Stimulated activated CD4-positive, alpha-beta T cell treated with anti-CD3 and anti-CD28 coated beads, Interleukin-4, amount 100 ng/mL, for 4 hours (primary cell): ENCODE measurements at places on chromosomes 6 and 20.
A peak's percentile ranks its signal among the peaks of the same experiment; 100 is the strongest.

GRCh38 chr6:138986578-138986977 is 1.5 kb downstream of the REPS1 start:
- DNase-seq = no peak

DNA sequence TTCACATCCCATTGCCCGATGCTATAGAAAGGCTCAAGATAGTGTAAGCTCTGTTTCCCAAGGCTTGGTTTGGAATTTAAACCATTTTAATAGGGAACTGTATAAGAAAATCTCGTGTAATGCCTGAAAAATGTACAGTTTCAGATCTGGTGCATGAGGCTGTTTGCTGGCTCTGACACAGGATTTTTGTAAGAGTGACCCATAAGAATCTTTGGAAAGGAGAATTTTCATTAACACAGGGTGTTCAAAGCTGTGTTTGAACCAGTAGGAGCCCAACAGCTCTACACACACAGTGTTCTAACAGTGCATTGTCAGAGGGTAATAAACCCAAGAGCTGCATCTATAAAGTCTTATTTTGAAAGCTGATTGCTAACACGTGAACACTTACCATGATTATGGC is 293.5 kb downstream of the PRL start:
- no peak for DNase-seq

DNA sequence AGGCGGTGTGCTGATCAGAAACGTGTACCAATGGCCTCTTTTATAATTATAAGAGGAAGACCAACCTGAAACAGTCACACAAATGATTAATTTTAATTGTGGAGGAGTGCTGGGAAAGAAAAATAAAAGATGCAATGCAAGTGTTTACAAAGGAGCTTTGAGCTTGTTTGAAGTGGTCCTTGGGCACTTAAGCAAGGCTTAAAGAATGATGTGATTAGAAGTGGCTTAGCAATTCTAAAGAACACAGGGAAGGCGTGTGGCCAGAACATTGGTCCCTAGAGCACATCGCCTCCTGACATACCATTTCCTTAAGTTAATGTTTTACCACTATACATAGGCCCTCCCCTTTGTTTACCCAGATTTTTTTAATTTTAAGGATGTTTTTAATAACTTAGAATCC is 26.1 kb downstream of the PTPN1 start:
- no peak for DNase-seq

- DNase-seq = no peak
Measured at GRCh38 chr20:38731738-38732113, 7.4 kb downstream of the SLC32A1 start.

- DNase-seq = no peak
Measured at GRCh38 chr20:59903621-59904020, 29.8 kb downstream of the SYCP2 start.

- DNase-seq = no peak
Measured at GRCh38 chr6:124927806-124928205, 34.4 kb upstream of the RNF217 start.

GRCh38 chr6:127195833-127196232 is 70.8 kb upstream of the RNF146 start:
- DNase-seq = no peak

DNA sequence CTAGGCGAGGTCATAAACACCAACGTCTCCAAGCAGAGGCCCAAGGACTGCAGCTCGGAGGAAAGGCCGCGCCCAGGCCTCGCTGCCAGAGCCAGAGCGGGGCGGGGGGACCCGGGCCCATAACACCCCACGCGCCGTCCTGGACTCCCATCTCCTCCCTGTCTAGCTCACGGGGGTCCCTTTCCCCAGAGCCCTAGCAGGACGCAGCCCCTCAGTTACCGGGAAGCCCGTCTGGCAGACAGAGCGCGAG is 44.9 kb downstream of the MDFI start:
- no peak for DNase-seq

- DNase-seq = no peak
Measured at GRCh38 chr20:18808712-18809111, 4.9 kb upstream of the SCP2D1 start.

DNA sequence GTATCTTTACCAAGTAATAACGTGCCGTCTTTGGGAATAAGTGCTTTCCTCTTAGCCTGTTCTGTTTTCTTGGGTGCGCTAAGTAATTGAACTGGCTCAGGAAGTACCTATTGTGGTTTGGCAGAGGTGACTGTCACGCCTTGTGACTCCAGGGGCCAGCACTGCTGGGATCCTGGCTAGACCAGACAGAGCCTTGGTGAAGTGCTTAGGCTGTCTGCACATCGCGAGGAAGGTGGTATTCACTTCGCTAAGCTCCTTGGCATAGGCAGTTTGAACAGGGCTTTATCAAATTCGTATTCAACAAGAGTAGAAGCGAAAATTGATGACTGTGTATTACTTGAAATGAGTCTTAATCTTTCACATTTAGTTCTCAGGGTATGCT is 17.6 kb downstream of the PRDM1 start:
- peak; percentile 40 for DNase-seq

GRCh38 chr6:124924333-124924759 is 37.9 kb upstream of the RNF217 start:
- DNase-seq = no peak

- no peak for DNase-seq
Measured at GRCh38 chr6:18269253-18269652, 4.9 kb upstream of the DEK start.

- DNase-seq = no peak
Measured at GRCh38 chr6:125866433-125866832, 75.7 kb downstream of the NCOA7 start.

- no peak for DNase-seq
Measured at GRCh38 chr20:16167423-16168130, 405.7 kb downstream of the KIF16B start.

DNA sequence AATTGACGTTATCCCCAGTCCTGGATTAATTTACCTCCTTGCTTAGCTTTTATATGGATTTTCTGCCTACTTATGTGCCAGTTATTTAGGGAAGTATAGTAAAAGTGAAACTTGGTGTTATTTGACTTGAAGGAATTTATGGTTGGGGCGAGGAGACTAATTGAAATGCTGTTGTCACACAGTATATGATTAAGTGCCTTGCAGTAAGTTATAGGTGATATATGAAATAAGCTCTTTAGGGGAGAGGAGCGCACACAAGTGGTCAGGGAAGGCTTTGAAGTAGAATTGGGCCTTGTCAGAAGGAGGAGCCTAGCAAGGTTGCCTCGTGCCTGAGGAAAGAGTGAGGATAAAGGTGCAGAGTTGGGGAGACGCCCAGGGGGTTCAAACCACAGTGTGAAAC is 20.5 kb downstream of the NCOA7 start:
- DNase-seq = no peak

GRCh38 chr6:47251396-47251795 is 58.3 kb downstream of the TNFRSF21 start:
- no peak for DNase-seq

GRCh38 chr6:7145885-7146828 is 38.4 kb downstream of the RREB1 start:
- DNase-seq = no peak

DNA sequence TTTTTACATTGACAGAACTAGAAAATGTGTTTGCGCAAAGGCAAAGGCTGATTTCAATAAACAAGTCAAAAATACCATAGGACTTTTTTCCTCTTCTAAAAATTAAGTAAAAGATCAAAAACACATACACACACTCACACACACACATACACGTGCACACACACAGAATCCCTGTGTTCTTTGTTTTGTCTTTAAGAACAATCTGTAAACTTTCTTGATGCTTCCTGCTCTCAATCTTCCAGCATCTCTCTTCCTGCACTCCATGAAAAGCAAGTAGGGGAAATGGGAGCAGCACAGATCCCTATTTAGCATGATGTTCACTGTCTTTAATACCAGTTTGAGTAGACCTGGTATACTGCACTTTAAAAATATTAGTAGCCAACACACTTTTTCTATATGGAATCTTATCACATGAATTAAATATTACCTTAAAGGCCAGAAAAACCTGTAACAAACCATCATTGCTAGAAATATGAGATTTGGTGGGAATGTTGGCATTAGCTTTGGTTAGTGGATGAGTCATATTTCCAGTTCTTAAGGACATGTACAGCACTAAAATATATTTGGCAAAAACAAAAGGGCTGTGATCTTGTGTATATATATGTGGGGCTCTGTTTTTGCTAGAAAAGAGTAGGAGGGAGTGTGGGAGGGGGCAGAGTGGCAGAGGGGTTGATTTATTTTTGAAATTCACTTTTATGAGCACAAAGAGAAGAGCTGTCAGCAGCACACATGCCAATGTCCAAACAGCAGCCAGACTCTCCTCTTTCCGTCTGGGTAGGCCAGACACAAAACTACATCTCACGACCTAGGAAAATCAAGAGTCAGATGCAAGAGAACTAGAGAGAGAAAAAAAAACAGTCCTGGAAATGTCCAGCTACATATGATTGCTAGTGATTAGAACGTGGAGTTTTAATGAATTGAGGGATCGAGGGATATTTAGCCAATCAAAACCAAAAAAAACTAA is 4.6 kb downstream of the PTPRK start:
- DNase-seq = no peak

GRCh38 chr20:44426879-44427790 is 48.5 kb upstream of the TTPAL start:
- no peak for DNase-seq

- DNase-seq = no peak
Measured at GRCh38 chr6:147560670-147561069, 52.2 kb downstream of the SAMD5 start.

DNA sequence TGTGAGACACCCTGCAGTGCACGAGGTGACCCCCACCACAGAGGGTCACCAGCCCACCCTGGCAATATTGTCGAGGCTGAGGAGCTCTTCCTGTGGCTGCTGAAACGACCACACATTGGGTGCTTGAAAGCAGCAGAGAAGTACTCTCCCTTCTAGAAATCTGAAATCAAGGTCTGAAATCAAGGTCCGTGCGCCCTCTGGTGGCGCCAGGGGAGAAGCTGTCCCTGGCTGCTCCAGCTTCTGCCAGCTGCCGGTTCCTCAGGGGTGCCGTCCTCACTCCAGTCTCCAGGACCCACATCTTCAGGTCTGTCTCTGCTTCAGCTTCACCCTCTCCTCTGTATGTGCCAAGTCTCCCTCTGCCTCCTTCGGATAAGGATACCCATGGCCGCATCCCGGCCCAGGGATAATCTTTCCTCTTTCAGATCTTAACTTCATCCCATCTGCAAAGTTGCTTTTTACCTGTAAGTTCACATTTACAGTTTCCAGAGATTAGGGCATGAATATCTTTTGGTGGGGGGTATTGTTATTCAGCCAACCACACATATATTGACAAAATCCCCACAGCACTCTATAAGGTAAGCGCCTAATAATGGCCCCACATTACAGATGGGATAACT is 108.3 kb upstream of the PHACTR3 start:
- DNase-seq = peak; percentile 47

GRCh38 chr20:2817891-2818595 is 1.9 kb downstream of the TMEM239 start:
- no peak for DNase-seq

DNA sequence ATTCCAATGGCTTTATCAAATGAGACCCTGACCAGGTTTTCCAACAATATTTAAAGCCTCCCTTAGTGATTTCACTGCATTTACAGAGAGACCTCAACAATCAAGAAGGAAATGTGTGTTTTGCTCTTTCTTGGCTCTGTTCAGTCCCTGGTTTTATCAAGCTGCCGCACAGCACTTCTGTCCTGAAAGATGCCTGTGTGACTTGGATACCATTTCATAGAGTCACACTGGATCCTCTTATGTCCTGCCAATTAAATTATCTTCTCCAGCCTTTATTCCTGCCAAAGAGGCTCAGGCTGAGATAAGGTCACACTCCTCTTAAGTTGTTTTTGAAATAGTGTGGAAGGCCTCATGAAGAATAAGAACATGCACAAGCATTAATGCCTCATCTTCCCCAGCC is 197.0 kb upstream of the RNF217 start:
- DNase-seq = no peak

- DNase-seq = no peak
Measured at GRCh38 chr20:20404633-20405032, 36.7 kb downstream of the INSM1 start.

DNA sequence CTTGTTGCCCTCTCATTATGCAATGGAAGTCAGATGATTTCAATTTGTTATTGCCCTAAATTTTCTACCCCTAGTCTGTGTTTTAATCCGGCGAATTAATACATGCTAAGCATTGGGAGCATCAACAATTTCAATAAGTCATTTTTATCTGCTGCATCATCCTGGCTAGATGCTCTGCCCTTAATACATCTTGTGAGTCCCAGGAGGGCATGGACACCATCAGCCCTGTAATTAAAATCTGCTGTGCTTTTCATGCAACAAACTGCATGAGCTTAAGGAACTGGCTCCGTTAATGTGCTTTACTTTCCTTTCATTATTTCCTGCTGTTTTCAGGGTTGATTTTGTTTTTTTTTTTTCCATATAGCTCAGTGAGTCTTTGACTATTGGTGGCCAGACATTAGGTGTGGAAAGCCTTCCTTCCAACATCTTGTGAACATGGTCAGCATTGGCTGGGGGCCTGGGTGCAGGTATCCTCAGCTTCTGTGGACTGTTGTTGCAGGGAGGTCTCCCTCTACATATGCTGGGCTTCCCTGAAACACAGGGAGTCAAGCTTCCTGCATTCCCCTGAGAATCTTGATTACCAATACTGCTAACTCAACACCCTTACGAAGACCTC is 8.5 kb upstream of the PBOV1 start:
- DNase-seq = no peak

DNA sequence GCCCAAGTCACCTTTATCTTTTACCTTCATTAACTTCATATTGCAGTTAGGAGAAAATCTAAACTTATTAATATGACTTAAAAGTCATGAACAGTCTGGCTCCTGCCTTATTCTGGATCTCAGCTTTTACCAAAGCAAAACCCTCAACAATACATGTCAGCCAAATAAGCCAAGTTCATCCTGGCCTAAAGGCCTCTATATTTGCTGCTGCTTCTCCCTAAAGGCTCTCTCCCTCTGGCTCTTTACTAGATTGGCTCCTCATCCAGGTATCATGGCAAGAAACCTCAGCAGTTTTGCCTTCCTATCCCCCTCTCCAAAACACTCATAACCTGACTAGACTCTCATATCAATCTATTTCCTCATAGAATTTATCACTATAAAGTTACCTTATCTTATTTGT is 11.1 kb downstream of the LMBRD1 start:
- no peak for DNase-seq

DNA sequence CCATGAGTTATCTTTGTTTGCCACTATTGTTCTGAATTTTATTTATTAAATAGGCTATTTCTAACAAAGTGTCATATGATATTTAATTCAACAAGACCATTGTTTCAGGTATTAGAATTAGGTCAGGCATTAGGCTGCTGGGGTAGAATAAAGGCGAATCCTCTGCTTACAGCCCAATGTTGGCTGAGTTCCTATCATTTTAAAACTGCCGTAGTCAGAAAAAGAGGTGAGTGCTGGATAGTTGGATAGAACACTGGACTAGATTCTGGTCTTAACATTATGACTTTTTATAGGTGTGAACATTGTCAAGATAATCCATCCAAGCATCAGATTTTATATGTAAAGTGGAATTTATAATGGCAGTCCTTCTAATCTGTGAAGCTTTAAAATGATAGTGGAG is 6.3 kb downstream of the RIMS1 start:
- no peak for DNase-seq

- no peak for DNase-seq
Measured at GRCh38 chr20:41047975-41048305, 19.3 kb downstream of the TOP1 start.

GRCh38 chr20:63572788-63573646 is 1.0 kb downstream of the HELZ2 start:
- DNase-seq = no peak
